Right ventricle myocardium superior (tissue), 1 donor: ENCODE measurements at places on chromosomes 12 and 14.

GRCh38 chr12:15863372-15863771 is 18.8 kb upstream of the STRAP start:
- DNase-seq: no peak

- no peak for DNase-seq
Observed at GRCh38 chr14:58826845-58827686, 189.3 kb downstream of the DACT1 start.

DNA sequence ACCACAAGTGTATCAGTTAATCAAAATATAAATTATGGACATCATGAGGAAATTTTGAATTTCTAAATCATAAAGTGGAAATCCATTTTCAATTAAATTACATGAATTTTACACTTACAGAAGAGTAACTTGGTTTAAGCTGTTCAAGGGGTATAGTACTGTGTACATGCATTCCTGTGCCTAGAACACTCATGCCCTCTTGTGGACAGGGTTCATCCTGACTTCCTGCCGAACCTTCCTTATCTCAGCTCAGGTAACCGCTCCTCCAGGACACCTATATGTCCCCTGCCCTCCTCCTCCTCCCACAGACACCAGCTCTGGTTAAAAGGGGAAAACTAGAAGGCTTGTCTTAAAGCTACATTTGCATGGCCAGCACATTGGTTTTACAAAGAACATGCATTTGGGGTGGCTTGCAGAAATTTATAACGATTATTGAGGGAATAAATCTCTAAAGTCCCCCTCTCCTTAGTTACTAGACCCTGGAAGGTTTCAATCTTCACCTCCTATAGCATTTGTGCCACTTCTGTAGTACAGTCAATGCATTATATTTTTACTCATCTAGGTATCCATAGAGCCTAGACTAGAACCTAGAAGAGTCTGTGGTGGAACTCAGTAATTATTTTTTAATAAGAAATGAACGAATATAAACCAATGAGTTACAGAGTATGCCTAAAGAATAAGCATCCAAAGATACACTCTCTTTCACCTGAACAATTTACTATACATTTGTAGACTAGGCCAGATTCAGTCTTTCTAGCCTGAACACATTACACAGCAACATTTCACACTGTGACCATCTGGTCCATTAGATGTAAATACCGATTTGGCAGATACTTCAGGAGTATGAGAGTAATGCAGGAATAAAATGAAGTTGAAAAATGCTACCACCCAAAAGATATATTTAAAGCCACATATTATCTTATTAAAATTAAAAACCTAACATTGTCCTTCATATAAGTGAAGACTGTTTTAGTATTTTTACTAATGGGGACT is 345.6 kb downstream of the PAWR start:
- no peak for DNase-seq

DNA sequence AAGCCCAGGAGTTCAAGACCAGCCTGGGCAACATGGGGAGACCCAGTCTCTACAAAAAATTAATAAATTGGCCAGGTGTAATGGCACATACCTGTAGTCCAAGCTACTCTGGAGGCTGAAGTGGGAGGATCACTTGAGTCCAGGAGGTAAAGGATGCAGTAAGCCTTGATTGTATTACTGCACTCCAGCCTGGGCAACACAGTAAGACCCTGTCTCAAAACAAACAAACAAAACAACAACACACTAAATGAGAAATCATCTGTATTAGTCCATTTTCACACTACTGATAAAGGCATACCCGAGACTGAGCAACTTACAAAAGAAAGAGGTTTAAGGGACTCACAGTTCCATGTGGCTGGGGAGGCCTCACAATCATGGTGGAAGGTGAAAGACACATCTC is 4.7 kb upstream of the MLXIP start:
- no peak for DNase-seq

- no peak for DNase-seq
Observed at GRCh38 chr14:94038510-94038909, 12.4 kb downstream of the OTUB2 start.

GRCh38 chr14:84003346-84003745 is 1526.6 kb upstream of the FLRT2 start:
- DNase-seq: no peak

DNA sequence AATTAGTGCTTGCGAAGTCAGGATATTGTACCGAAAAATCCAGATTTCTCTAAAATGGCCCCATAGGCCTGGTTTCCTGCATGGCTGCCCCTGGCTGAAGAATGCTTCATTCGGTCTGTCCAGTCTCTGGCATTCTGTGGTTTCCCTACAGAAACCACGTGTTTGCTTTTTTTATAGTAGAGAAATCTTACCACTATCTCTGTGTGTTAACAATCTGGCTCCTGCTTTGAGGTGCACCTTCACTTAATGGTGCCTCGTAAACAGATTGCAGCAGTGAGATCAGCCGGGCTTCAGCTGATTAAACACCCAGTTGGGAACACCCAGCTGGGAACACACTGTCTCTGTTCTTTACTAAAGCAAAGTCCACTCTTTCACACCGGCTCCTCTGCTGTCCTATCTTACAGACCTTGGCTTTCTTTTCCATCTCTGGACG is 6.7 kb upstream of the DNAAF2 start:
- no peak for DNase-seq

- DNase-seq: no peak
Observed at GRCh38 chr14:75229661-75230139, 48.9 kb upstream of the FOS start.

DNA sequence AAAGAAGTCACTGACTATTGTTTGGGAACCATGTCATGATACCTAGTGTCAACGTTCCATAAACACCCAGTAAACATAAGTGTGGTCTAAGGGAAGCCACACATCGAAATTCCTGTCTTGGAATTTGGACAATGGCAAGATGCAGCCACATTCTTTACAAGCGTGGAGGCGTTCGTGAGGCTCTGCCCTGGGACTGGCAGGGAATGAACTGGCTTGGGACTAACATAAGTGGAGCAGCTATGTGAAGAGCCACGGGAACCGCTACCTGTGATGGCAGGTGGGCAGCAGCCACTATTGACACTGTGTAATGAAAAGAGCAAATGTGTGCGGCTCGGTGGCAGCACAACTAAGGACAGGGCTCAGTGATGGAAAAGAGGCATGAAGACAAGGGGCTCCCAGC is 10.0 kb upstream of the NRIP2 start:
- DNase-seq: no peak

GRCh38 chr12:117284140-117284539 is 77.3 kb downstream of the NOS1 start:
- DNase-seq: no peak

DNA sequence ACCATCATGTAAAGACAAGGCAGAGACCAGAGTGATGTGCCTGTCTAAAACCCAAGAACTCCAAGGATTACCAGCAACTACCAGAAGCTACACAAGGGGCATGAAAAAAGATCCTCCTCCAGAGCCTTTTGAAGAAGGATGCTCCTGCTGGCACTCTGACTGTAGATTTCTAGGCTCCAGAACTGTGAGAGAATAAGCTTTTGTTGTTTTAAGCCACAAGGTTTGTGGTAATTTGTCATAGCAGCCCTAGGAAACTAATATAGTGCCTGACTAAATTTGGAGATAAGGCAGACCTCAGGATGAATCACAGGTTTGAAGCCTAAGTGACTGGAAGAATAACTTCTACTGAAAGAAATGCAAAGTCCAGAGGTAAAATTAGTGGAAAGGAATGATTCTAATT is 132.9 kb downstream of the CEP83 start:
- DNase-seq: no peak

- no peak for DNase-seq
Observed at GRCh38 chr12:132490422-132491137, 629 bp downstream of the FBRSL1 start.

DNA sequence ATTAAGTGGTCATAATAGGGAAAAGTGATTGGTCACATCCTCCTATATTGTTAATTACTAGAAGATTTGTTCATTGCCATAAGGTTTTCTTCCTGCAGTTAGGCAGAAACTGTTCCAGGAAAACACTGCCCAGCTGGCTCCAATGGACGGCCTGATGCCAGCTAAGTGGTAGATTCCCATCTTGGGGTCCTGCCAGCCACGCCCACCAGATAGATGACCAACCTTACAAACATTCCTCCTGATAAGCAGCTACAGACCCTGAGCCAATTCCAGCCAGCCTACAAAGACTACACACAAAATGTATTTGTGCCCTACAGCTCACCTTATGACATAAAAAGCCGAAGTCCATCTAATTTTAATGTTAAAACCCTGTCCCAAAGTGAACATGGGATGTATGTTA is 685.9 kb upstream of the USP15 start:
- DNase-seq: no peak

DNA sequence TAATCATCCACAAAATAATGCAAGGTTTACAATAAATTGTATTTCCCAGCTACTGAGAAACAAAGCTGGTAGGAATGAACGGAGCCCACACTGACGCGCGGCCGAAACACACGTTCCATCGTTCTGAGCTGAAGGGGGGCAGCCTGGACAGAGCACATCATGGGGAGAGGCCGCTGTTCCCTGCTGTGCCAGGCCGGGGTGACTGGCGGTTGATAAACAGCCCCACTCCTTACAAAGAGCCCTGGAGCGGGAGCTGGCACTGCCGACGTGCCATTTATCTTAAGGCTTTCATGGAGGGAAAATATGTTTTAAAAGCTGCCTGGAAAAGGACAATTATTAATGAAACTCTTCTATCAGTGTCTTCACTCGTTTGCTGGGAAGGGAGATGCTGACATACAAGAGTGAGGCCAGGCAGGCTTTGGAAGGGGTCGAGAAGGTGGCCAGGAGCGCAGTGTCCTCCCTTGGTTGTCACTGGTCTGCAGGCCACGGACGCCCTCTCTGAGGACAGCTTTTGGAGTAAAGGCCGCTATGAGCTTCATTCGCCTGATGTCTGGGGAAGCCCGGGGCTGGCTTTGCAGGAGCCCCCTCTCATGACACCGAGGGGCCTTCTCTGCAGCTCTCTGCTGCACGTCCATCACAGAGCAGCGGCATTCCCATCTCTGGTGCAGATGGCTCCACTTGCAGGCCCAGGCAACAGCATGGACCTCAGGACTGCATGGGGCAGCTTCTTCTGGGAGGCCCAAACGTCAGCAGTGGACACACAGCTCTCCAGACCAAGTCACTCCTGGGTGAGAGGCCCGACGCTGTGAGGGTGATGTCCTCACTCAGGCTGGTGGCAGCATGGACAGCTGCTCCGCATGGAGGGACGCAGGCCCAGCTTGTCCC is 355.3 kb upstream of the SFSWAP start:
- no peak for DNase-seq

GRCh38 chr12:129193263-129193871 is 340.1 kb downstream of the GLT1D1 start:
- no peak for DNase-seq

DNA sequence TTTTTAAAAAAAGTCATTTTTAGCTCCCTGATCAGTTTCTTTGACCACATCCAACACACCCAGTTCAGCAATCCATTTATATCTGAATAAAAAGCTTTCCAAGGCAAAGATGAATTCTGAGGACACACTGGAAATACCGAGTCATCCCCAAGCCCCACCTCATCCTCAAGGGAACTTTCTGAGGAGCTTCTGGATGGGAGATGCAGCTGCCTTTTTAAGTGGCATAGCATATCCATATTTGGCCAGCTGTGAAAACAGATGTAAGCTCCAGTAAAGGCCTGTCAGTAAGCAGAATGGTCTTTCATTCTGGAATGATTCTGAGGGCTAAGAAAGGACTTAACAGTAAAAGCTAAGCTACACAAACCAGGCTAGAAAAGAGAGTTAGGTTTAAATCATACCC is 18.4 kb downstream of the ZFYVE1 start:
- no peak for DNase-seq

- DNase-seq: no peak
Observed at GRCh38 chr12:68761901-68762630, 16.1 kb downstream of the SLC35E3 start.

DNA sequence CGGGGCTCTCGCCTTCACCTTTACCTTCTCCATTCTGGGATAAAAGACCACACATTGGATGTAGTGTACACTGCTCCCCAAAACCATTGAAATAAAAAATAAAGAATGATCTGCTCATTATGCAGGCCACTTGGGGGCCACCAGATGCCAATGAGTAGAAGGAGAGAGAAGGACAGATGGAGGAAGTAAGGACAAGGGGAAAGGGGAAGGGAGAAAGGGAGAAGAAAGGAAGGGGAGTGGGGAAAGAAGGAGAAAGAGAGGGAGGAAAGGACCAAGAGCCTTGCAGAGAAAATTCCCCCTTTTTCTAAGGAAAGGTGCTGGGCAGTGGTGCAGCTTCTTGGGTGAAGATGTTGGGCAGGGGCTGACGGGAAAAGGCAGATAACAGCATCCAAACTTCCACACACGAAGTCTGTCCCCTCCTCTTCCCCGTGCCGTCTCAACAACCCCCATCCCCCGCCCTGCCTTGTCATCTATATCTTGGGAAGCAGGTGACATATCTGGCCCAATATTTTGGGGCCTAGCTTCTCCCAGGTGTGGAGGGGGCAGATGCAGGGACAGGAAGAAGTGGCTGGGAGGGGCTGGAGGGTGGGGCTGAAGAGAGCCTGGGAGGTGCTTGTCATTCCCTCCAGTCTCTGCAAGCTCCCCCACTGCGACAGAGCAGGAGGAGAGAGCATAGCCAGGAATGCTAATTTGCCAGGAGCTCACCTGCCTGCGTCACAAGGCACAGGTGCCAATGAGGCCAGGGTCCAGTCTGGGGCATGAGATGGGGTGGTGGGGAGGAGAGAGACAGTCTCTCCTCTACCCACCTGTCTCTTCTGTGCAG is 107.5 kb downstream of the SINHCAF start:
- DNase-seq: no peak

GRCh38 chr12:69688471-69689427 is 10.4 kb downstream of the BEST3 start:
- DNase-seq: peak; percentile 62

DNA sequence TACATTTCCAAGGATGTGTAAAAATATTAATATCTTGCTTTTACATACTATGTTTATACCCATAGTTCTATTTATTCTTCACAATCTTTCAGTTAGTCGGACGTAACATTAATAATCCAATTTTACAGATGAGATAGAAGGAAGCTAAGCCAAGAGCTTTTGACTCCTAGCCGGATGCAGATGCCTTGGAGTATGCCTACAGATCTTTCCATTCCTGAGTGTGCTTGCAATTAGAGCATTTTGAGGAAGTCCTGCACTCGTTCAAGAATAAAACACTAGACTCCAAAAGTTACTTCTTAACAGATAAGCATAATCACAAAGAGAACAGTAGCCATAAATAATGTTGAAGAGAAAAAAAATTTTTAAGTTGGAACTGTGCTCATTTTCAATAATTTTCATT is 337.6 kb upstream of the CLEC14A start:
- no peak for DNase-seq

- no peak for DNase-seq
Observed at GRCh38 chr14:70193396-70193795, 4.6 kb upstream of the SLC8A3 start.

DNA sequence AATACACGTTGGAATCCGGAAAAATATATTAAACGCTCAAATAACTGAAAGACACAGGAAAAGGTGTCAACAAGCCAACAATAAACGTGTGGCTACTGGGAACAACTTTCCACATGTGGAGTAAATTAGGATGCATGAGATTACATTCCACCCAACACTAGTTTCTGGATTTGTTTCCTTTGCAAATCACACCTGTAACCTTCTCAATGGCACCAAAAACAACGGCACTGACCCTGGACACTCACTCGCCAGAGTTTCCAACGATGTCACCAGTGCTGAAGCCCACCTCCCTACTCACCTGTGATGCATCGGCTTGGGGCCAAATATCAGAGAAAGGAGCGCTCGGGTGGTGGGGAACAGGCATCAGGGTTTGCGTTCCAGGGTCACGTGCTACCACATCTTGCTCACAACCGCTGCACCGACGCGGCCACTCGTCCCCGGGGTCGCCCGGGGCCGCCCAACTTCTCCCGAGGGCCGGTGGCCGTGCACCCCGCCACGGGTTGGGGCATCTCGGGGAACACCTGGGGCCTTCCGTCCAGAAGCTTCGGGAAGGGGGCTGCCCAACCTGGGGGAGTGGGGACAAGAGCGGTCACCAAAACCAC is 629 bp downstream of the PRDM4 start:
- peak; percentile 52 for DNase-seq
